ENCODE measurements at places on chromosomes 1 and 21.

- peak; percentile 24 for DNase-seq
Measured at GRCh38 chr1:7471836-7472235, 299.3 kb upstream of the VAMP3 start.

GRCh38 chr1:201515062-201515750 lies 8.3 kb upstream of the CSRP1 start:
- no peak for DNase-seq

DNA sequence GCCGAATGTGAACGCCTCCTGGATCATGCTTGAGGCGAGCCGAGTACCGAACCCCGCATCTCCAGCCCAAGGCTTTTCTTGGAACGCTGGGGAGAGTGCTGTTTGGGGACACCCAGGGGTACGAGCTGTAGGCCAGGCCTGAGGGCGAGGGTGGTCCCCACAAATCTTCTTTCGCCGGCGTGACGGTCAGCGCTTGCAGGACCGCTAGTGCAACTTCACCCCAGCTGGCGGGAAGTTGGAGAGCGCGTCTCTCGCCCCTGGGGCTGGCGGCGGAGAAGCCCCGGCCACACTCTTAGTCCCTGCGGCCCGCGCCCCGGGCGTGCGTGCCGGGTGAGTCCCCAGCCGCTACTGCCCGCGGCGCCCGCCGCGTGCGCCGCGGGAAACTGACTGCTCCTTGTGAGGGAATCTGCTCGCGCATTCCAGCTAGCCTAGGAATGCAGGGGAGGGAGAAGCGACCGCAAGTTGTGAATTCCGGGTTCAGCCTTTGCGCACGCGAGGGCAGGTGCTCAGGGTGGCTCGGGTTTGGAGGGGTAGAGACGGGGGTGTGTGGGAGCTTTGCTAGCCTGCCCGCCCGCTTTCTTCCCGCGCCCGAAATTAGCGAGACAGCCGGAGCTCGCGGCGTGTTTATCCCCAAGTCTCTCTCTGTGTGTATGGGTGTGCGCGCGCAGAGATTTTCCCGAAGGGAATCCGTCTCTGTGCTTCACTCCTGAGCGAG lies 884 bp downstream of the LHX4 start:
- DNase-seq: no peak

GRCh38 chr1:14999441-14999840 lies 154.1 kb upstream of the TMEM51 start:
- DNase-seq: no peak

GRCh38 chr1:113874012-113874879 lies 2.7 kb upstream of the PTPN22 start:
- DNase-seq: peak; percentile 17

- no peak for DNase-seq
Measured at GRCh38 chr1:247294282-247294681, 37.4 kb downstream of the ZNF496 start.

GRCh38 chr21:14690886-14691285 lies 144.8 kb upstream of the SAMSN1 start:
- DNase-seq: no peak

- no peak for DNase-seq
Measured at GRCh38 chr1:94026619-94027380, 94.1 kb downstream of the ABCA4 start.

DNA sequence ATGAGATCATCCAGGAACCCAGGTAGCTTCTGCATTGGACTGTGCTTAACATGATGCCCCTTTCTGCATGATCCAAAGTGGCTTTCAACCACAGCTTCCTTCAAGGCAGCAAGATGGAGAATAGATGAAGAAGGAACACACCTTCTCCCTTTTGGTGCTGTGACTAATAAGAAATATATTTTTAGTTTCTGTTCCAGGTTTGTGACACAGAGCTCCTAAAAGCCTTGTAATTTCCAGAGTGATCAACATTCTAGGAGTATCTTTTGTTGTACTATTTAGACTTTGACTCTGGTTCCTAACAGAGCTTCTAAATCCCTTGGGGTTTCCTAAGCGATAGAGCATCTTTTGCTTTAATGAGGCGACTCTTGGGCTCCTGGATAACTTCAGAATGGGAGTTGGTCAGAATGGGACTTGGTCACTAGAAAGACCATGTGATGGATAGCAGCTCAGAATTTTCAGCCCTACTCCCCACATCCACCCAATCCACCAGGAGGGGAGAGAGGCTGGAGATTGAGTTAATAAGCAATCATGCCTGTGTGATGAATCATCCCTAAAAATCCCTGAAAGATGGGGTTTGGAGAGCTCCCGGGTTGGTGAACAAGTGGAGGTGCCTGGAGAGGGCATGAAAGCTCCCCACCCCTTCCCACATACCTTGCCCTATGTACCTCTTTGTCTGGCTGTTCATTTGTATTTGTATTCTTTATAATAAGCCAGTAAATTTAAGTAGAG lies 134.8 kb downstream of the FGGY start:
- no peak for DNase-seq

- DNase-seq: no peak
Measured at GRCh38 chr21:46667741-46668380, 32.4 kb downstream of the PRMT2 start.

- no peak for DNase-seq
Measured at GRCh38 chr1:228763561-228763960, 28.3 kb downstream of the RHOU start.

DNA sequence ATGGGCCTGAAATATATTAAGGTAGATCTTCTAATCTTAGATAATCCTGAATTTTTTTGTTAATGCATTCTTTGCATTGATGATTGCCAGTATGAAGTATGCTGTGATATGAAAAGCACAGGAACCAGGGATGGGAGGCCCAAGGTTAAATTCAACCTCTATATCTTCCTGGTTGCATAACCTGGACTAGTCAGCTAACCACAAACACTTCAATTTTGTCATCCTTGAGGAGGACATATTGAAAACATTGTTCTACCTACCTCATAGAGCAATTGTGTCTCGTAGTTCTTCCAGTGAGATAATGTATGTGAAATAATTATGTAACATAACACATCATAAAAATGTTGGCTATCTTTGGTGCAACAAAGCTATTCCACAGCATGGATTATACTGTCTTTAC lies 25.6 kb downstream of the PDC start:
- DNase-seq: no peak

DNA sequence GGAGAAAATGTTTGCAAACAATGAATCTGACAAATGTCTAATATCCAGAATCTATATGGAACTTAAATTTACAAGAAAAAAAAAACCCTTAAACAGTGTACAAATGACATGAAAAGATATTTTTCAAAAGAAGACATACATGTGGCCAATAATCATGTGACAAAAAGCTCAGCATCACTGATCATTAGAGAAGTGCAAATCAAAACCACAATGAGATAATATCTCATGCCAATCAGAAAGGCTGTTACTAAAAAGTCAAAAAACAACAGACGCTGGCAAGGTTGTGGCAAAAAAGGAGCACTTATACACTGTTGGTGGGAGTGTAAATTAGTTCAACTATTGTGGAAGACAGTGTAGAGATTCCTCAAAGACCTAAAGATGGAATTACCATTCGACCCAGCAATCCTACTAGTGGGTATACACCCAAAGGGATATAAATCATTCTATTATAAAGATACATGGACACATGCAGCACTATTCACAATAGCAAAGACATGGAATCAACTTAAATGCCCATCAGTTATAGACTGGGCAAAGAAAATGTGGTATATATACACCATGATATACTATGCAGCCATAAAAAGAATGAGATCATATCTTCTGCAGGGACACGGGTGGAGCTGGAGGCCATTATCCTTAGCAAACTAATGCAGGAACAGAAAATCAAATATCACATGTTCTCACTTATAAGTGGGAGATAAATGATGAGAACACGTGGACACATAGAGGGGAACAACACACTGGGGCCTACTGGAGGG lies 123.2 kb downstream of the PTPRC start:
- DNase-seq: no peak

DNA sequence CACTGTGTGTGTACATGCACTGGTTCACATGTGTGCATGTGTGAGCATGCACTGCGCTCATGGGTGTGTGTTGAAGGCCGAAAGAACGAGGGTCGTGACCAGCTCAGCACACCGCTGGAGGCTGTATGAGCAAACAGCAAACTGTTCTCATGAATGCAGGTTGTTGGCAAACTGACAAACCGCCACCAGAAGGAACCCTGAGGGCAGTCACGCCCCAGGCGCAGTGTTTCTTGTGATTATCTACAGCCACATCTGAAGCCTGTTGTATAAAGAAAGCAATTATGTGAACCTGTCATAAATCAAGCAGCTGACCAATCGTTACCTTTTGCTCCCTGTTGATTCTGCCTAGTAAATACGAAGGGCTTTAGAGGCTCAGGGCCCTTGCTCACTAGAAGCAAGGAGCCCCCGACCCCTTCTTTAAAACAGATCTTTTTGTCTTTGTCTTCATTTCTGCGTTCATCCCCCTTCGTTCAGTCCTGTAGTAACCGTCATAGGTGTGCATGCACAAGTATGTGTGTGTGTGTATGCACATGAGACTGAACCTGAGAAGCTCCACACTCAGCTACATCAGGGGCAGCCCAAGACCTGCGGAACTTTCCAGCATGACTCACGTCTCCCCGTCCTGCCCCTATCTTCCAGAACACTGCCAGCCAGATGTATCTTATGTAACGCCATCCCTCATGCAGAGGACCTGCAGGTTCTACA lies 16.8 kb upstream of the RIPK4 start:
- DNase-seq: peak; percentile 91

- no peak for DNase-seq
Measured at GRCh38 chr1:74964508-74965102, 169.6 kb upstream of the LHX8 start.

GRCh38 chr1:99474350-99474893 lies 171.5 kb upstream of the PALMD start:
- DNase-seq: no peak

DNA sequence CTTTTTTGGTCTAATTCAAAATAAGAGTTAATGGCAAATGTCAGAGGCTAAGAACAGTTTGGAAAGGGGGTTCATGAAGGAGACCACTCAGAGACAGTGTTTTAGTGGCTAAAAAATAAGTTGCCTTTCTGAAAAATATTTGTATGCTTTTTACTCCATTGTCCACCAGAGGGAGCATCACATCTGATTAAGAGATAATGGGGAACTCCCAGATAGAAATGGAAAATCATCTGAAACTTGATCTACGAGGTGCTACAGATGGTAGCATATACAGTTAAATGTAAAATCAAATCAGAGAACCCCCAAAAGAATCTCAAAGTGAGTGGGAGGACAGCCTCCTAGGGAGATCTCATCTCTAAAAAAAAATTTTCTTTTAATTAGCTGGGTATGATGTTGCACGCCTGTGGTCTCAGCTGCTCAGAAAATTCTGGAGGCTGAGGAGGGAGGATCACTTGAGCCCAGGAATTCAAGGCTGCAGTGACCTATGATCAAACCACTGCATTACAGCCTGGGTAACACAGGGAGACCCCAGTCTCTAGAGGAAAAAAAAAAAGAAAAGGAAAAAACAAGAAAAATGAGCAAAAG lies 9.7 kb downstream of the SMYD3 start:
- DNase-seq: peak; percentile 55

DNA sequence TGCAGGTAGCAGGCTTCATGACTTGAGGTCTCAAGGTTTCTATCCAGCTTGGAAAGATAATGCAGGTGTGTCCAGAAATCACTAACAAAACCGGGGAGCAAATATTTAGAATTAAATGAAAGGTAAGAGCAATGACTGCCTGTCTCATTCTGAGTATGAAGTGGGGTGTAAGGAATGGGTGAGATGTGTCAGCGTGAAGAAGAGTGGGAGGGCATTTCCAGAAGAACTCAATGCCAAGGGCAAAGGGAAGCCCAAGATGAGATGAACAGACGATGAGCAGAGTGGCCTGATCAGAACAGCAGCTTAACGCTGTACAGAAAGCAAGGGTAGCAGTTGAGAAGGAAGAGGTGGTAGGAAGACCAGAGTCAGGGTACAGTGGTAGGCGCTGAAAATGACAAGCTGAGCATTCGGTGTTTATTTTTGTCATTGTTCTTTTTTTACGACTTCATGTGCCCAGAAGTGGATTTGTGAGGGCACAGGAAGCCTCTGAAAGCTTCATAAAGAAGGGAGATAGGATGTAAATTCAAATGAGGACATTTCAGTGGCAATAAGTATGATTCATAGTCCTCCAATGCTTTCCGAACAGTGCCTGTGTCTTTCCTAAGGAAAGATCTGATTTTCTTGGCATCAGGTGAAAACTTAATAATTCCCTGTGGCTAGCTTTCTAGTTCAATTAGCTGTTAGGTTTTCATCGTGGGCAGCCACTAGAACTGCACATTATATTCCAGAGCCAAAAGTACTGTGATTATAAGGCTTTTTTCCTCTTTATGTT lies 190.5 kb downstream of the APP start:
- DNase-seq: no peak

GRCh38 chr1:210099921-210100320 lies 132.7 kb upstream of the SERTAD4 start:
- no peak for DNase-seq

DNA sequence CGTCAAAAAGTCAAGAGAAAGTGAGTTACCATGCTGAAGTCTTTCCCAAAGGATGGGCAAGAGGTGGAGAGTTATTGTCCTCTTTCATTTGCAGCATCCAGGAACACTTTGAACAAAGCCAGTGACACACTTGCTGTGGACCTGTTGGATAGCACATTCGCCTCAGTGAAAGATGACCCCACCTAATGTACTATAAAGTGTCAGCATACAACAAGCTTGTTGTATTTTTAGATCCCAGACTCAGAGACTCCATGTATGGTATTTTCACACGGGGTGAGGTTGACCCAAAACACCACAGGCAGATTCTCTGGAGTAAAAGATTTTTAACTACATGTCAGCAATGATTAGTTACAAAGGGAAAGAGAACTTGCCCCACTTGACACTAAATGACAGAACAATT lies 273.8 kb downstream of the PTBP2 start:
- DNase-seq: no peak

GRCh38 chr1:38133304-38133703 lies 86.7 kb upstream of the POU3F1 start:
- no peak for DNase-seq

DNA sequence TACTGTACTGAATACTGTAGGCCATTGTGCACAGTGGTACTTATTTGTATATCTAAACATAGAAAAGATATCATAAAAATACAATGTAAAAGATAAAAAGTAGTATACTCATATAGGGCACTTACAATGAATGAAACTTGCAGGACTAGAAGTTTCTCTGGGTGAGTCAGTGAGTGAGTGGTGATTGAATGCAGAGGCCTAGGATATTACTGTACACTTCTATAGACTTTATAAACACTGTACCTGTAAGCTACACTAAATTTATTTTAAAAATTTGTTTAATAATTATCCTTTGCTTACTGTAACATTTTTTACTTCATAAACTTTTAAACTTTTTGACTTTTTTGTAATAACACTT lies 82.5 kb downstream of the FGGY start:
- DNase-seq: no peak

DNA sequence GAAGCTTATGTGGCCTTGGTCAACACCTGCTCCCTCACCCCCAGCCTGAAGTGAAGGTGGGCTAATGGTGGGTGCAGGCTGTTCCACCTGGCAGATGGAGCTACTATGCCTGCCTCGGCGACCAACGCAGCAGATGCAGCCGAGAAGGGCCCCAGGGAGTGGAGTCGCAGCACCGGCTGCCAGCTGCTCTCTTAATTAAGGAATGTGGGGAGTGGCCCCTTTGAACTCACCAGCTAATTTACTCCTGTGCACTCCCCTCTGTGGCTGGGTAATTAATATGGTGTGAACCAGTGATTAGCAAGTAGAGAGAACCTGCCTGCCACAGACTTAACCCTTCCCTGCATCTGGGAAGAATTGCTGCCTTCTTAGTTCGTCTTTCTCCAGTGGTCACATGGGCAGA lies 3.3 kb upstream of the SLAMF8 start:
- no peak for DNase-seq

- DNase-seq: no peak
Measured at GRCh38 chr1:41184446-41184845, 57.7 kb downstream of the SCMH1 start.

- DNase-seq: no peak
Measured at GRCh38 chr21:18970416-18970815, 566.8 kb upstream of the TMPRSS15 start.

- peak; percentile 18 for DNase-seq
Measured at GRCh38 chr1:7223334-7224080, 438.3 kb downstream of the CAMTA1 start.

All from H4 (cell line).